ENCODE measurements at places on chromosomes 6 and 20. TPM values are rescaled to one million over a fixed set of nuclear protein-coding genes. Genes with fewer than 3 reads are reported as not detected.

- H3K27ac ChIP-seq: no peak overlapping the region
- H3K4me3 ChIP-seq: no peak overlapping the region
- no peak for DNase-seq
- H3K36me3 ChIP-seq: no peaks in the 10 kb centered on the region
- H3K4me1 ChIP-seq: no peaks in the 10 kb centered on the region
- H3K27me3 ChIP-seq: no peaks in the 10 kb centered on the region
These were observed 353.1 kb upstream of the TSHZ2 start for GRCh38 chr20:52619101-52619500.

DNA sequence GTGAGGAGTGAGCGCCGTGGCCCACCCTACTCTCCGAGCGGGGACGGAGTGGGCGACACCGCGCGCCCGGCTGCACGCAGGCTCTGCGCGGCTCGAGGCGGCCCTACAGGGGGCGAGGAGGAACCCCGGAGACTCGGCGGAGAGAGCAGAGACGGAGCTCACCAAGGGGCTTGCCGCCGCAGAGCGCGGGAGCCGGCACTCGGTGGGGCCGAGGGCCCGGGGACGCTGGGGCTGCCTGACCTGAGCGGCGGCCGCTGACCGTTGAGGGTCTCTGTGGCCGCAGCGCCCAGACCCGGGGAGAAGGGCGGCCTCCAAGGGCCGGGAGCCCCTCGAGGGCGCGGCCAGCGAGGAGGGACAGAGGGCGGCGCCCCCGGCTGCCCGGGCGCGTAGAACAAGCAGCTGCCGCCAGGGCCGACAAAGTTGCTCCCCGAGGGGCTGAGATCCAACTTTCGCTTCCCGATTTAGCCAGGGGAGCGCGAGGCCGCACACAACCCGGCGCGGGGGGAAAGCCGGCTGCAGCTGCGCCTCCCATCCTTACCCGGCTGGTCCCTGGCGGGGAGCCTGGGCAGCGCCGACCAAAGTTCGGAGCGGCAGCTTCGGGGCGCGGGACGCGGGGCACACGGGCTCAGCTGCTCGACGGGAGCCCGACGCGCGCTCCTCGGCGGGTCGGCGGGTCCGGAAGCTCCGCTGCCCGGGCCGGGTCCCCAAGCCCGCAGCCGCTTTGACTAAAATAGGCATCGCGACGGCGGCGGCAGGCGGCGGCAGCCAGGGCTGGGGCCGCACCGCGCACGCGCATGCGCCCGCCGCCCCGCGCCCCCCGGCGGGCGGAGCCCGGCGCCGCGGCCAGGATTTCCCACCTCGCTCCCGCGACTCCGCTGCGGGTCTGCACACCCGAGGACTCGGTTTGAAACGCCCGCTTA, 43.1 kb downstream of the POPDC3 start:
- H3K27ac ChIP-seq: peak overlapping the region; percentile 5
- peak; percentile 79 for DNase-seq

GRCh38 chr6:41984623-41985022, 43.0 kb upstream of the CCND3 start:
- DNase-seq: no peak
- no peak overlapping the region for H3K27ac ChIP-seq
- H3K36me3 ChIP-seq: peaks cover 4% of the 10 kb centered on the region
- no peaks in the 10 kb centered on the region for H3K27me3 ChIP-seq
- H3K4me1 ChIP-seq: peaks cover 66% of the 10 kb centered on the region

GRCh38 chr6:154378518-154378917, 21.9 kb upstream of the IPCEF1 start:
- no peak for DNase-seq
- no peak overlapping the region for H3K4me3 ChIP-seq
- no peak overlapping the region for H3K27ac ChIP-seq
- no peaks in the 10 kb centered on the region for H3K4me1 ChIP-seq
- no peaks in the 10 kb centered on the region for H3K27me3 ChIP-seq

DNA sequence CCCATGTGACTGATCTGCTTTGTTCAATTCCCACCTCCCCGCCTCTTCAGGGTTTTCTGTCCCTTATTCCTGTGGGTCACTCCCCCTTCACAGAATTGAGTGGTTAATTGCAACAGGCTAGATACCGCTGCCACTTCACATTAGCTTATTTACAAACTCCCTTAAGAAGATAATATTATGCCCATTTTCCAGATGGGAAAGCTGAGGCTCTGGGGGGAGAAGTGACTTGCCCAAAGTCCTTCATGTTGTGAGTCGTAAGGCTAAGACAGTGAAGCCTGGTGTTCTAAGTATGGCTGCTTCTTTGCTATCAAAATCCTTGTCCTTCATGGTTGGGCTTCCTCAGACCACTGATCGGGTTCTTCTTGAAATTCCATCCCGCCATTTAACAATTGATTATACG, 39.9 kb upstream of the PBOV1 start:
- no peaks in the 10 kb centered on the region for H3K4me1 ChIP-seq
- no peak for DNase-seq
- no peak overlapping the region for H3K4me3 ChIP-seq
- H3K27me3 ChIP-seq: peaks cover 16% of the 10 kb centered on the region
- no peaks in the 10 kb centered on the region for H3K36me3 ChIP-seq
- no peak overlapping the region for H3K27ac ChIP-seq

DNA sequence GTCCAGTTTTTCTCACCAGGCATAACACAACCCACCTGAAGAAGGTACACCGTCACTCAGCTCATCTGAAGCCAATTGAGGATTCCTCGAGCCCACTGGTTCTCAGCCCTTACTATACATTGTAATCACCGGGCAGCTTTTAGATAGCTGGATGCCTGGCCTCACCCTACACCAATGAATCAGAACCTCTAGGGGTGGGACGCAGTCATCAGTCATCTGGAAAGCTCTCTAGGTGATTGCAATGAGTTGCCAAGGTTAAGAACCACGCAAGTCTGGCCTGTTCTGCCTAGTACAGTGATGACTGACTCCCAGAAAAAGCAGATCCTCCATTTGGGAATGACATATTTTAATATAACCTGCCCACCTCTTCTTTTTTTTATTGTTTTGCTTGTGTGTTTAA, 41.1 kb downstream of the MC3R start:
- no peaks in the 10 kb centered on the region for H3K27me3 ChIP-seq
- H3K4me1 ChIP-seq: no peaks in the 10 kb centered on the region
- no peak for DNase-seq
- H3K36me3 ChIP-seq: no peaks in the 10 kb centered on the region

GRCh38 chr20:59640267-59640666, 35.9 kb downstream of the PHACTR3 start:
- no peaks in the 10 kb centered on the region for H3K27me3 ChIP-seq
- H3K4me3 ChIP-seq: no peak overlapping the region
- no peaks in the 10 kb centered on the region for H3K4me1 ChIP-seq
- H3K27ac ChIP-seq: no peak overlapping the region
- no peaks in the 10 kb centered on the region for H3K36me3 ChIP-seq

DNA sequence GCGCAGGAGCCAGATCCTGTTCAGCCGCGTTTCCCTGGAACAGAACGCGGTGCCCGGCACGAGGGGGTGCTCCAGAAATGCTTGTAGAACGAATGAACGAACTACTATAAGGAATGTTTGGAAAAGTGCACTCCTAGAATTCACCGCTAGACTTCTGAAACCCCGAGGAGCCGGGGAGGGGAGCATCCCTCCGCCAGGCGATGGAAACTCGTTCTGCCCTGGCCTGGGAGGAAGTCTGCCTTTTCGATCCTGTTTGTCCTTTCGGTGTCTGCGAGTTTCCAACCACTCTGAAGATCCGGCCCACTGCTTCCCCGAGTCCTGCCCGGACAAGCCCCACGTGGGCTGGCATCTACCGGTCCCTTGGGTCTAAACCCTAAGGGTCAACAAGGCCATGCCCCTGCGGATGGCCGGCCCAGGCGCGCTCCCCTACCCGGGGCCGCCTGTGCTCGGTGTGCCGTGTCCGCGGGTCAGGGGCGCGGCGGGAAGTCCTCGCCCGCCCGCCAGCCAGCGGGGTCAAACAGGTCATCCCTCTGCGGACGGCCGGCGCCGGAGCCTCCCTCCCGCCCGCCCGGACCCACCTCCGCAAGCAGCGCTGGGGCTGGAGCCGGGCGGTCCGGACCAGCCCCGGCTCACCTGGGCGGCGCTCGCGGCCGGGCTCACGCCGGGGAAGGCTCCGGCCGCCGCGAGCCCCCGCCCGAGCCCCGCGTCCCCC, 526 bp downstream of the SULF2 start:
- H3K4me3 ChIP-seq: peak overlapping the region; percentile 25
- peaks cover 69% of the 10 kb centered on the region for H3K27me3 ChIP-seq
- peak; percentile 79 for DNase-seq

DNA sequence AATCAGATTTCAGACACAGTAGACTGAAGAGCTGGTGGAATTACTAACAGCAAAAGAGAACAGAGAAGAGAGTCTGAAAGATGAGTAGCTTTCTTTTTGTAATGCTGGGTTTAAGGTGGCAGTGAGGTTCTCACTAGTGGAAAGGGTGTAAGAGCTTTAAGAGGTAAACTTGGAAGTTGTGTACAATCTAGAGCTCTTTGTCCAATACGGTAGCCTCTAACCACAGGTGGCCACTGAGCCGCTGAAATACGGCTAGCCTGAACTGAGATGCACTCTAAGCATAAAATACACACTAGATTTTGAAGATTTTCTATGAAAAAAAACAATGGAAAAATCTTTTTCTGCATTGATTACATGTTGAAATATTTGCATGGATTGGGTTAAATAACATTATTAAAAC, 4.0 kb downstream of the ELOVL2 start:
- peaks cover 14% of the 10 kb centered on the region for H3K27me3 ChIP-seq
- peaks cover 21% of the 10 kb centered on the region for H3K4me1 ChIP-seq
- no peaks in the 10 kb centered on the region for H3K36me3 ChIP-seq
- DNase-seq: no peak

- no peaks in the 10 kb centered on the region for H3K27me3 ChIP-seq
- no peak for DNase-seq
- H3K4me3 ChIP-seq: no peak overlapping the region
- no peaks in the 10 kb centered on the region for H3K4me1 ChIP-seq
- no peak overlapping the region for H3K27ac ChIP-seq
- no peaks in the 10 kb centered on the region for H3K36me3 ChIP-seq
These were observed 142.3 kb upstream of the TENT5A start for GRCh38 chr6:81894788-81895271.

GRCh38 chr6:98200084-98200483, 634.3 kb upstream of the POU3F2 start:
- DNase-seq: no peak
- H3K4me3 ChIP-seq: no peak overlapping the region
- no peak overlapping the region for H3K27ac ChIP-seq
- no peaks in the 10 kb centered on the region for H3K4me1 ChIP-seq
- no peaks in the 10 kb centered on the region for H3K36me3 ChIP-seq

- no peak overlapping the region for H3K4me3 ChIP-seq
- no peaks in the 10 kb centered on the region for H3K36me3 ChIP-seq
- DNase-seq: peak; percentile 27
- no peaks in the 10 kb centered on the region for H3K27me3 ChIP-seq
These were observed 241.8 kb upstream of the MMS22L start for GRCh38 chr6:97524811-97525210.

DNA sequence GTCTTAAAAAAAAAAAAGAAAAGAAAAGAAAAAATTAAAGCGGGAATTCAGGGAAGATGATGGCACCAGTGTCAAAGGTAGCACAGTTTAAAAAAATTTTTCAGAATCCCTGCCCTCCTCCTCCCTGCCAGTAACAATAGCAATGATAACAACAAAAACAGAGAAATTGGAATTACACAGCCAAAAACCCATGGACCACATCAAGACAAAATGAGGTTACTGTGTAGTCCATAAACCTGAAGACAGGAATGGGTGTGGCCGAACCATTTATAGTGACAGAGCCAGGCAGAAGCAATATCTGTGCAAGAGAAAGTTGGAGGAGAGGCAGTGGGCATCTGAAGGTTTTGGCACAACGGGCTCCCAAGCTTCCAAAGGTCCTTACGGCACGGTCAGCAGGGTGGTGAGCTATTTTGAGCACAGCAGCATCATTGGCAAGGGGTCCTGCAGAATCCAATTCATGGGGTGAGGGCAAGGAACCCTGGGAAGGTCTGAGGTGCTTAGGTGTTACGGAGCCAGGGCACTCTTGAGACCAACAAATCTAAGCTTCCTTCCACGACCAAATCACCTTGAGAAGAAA, 202.3 kb downstream of the GMPR start:
- H3K4me3 ChIP-seq: no peak overlapping the region
- H3K27ac ChIP-seq: no peak overlapping the region
- peaks cover 14% of the 10 kb centered on the region for H3K4me1 ChIP-seq

DNA sequence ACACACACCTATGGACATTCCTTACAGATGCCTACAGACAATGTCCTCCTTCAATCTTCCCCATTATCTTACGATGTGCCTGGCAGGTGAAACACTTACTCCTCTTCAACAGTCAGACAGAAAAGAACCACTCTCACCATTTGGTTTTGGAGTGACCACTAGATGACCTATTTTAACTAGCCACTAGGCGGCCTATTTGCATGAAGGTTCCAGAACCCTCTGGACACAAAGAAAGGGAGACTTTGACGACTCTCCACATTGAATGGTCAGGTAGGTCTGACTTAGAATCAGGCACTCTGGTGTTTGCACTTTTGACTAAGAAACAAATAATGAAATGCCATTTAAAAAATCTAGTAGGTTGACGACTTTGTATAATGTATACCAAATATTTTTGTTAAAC, 42.0 kb downstream of the PNLDC1 start:
- DNase-seq: no peak
- H3K4me3 ChIP-seq: no peak overlapping the region
- no peak overlapping the region for H3K27ac ChIP-seq
- H3K4me1 ChIP-seq: no peaks in the 10 kb centered on the region

DNA sequence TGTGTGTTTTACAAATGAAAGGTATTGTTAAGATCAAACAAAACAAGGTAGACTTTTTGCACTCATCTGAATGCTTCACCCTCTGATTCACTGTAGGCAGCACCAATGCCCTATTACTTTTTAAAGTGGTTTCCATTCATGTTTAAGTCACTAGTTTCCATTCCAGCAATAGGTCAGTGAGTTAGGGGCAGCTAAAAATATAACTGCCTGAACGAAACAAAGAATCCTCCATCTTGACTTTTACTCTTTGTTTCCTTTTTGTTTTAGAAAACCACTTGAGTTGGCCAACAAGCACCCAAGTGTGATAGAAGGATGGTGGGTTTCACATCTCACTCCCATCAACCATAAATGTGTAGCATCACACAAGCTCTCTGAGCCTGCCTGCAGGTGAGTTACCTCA, 25.5 kb downstream of the CLIC5 start:
- no peak for DNase-seq
- no peaks in the 10 kb centered on the region for H3K27me3 ChIP-seq
- H3K36me3 ChIP-seq: no peaks in the 10 kb centered on the region
- no peaks in the 10 kb centered on the region for H3K4me1 ChIP-seq
- no peak overlapping the region for H3K27ac ChIP-seq

GRCh38 chr6:161414707-161415106, 140.8 kb upstream of the AGPAT4 start:
- H3K27ac ChIP-seq: no peak overlapping the region
- no peak overlapping the region for H3K4me3 ChIP-seq
- no peak for DNase-seq
- no peaks in the 10 kb centered on the region for H3K4me1 ChIP-seq
- no peaks in the 10 kb centered on the region for H3K36me3 ChIP-seq

The TGM3 gene
- 0.57 TPM for total RNA-seq

The SNX3 gene
- total RNA-seq: 149 TPM

The BPIFB3 gene
- not detected for total RNA-seq

The NRN1 gene
- total RNA-seq: 18.1 TPM

The SLC17A4 gene
- total RNA-seq: not detected
